Stimulated activated naive B cell treated with anti-CD40 and anti-IgM and Interleukin-4, amounts not matched to agents 10 μg/mL and 1 μg/mL and 100 μg/mL, for 72 hours (primary cell): ENCODE measurements at places on chromosomes 16 and 17.

GRCh38 chr16:119835-120491, 18.5 kb downstream of the NPRL3 start:
- peaks cover 18% of the 10 kb centered on the region for H3K36me3 ChIP-seq
- DNase-seq, result no peak
- H3K27ac ChIP-seq, result no peak overlapping the region
- peaks cover 5% of the 10 kb centered on the region for H3K4me1 ChIP-seq
- no peaks in the 10 kb centered on the region for H3K27me3 ChIP-seq
- no peak overlapping the region for H3K4me3 ChIP-seq

DNA sequence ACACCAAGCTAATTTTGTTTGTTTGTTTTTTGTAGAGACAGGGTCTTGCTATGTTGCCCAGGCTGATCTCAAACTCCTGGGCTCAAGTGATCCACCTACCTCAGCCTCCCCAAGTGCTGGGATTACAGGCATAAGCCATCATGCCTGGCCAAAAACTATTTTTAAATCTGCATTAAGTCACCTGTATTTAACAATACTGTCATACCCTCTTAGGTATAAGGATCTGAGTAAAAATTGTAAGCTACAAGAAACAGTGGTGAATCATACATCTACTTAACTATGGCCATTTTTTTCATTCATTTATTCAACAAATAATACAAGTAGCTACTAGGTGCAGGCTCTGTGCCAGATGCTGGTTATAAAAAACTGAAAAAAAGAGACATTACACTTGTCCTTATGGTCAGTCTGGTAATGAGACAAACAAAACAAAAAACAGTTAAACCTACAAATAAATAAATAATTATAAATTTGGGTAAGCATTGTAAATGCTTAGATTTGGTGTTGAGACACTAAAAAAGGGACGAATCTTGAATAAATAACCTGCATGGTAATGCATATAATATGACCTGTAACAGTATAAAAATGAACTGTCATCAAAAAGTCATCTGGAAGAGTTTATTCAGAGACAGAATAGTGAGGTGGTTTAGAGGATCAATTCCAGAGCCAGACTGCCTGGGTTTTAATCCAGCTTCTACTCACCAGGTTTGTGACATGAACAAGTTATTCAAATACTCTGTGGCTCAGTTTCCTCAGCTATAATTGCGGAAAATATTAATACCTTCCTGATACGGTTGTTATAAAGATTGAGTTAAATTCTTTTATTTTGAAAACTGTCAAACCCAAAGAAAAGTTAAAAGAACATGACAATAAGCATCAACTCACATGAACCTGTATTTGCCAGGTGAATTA, 26.8 kb downstream of the BRIP1 start:
- no peak overlapping the region for H3K4me3 ChIP-seq
- peaks cover 3% of the 10 kb centered on the region for H3K36me3 ChIP-seq
- H3K27ac ChIP-seq, result no peak overlapping the region
- DNase-seq, result no peak
- no peaks in the 10 kb centered on the region for H3K27me3 ChIP-seq
- no peaks in the 10 kb centered on the region for H3K4me1 ChIP-seq

- H3K4me1 ChIP-seq, result peaks cover 20% of the 10 kb centered on the region
- peaks cover 79% of the 10 kb centered on the region for H3K27me3 ChIP-seq
- peaks cover 3% of the 10 kb centered on the region for H3K36me3 ChIP-seq
Observed at GRCh38 chr17:61451538-61452300, 503 bp upstream of the TBX4 start.

GRCh38 chr16:4763791-4764190, 3.2 kb downstream of the ZNF500 start:
- DNase-seq, result no peak
- no peak overlapping the region for H3K4me3 ChIP-seq
- H3K27me3 ChIP-seq, result no peaks in the 10 kb centered on the region

DNA sequence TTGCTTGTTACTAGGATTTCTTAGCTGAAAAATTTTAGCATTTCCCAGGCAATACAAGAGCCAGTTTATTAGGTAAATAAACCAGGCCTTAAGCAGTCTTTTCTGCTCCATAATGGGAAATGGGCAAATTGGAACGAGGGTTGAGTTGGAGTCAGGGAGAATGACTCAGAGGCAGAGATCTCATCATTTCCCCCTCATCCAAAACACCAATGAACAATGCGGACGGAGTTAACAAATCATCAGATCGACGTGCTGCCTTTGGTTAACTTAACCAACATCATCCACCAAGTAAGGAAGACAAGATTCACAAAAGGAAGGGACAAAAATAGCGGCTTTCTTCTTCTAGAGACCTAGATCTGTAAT, 243.5 kb downstream of the STX8 start:
- no peak for DNase-seq
- H3K4me3 ChIP-seq, result no peak overlapping the region
- peaks cover 17% of the 10 kb centered on the region for H3K4me1 ChIP-seq
- H3K27me3 ChIP-seq, result no peaks in the 10 kb centered on the region

- no peak overlapping the region for H3K4me3 ChIP-seq
- peaks cover 7% of the 10 kb centered on the region for H3K4me1 ChIP-seq
- DNase-seq, result no peak
- no peaks in the 10 kb centered on the region for H3K36me3 ChIP-seq
- peaks cover 56% of the 10 kb centered on the region for H3K27me3 ChIP-seq
- no peak overlapping the region for H3K27ac ChIP-seq
Observed at GRCh38 chr17:72614871-72615626, 477.4 kb downstream of the SLC39A11 start.

DNA sequence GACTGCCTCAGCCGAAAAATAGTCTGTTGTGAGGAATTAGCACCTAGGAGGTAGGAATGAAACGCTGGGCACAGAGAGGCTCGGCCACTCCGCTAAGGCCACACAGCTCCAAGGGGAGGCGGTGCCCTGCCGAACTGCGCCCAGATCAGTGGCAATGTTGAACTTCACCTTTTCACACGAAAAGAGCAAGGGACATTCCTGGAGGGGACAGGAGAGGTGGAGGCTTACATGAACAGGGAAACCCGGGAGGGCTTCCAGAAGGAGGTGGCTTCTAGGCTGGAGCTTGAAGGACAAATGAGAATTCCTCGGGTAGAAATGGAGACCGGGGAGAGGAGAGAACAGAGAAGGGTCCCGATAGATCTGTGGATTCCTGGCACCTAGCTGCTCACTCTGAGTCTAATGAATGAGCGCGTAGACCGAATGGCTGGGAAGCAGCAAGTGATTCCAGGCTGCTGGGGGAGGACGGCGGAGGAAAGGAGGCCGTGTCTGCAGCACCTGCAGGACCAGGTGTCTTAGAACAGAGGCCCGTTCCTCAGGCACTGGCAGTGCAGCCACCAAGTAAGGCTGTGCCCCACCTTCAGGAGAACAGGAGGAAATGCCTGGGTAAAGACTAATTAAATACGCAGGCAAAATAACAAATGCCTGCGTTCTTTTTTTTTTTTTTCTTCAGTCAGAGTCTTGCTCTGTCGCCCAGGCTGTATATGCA, 722 bp upstream of the SLC38A10 start:
- H3K4me3 ChIP-seq, result peak overlapping the region; percentile 99
- DNase-seq, result peak; percentile 41
- peak overlapping the region; percentile 99 for H3K27ac ChIP-seq
- H3K4me1 ChIP-seq, result peaks cover 45% of the 10 kb centered on the region
- no peaks in the 10 kb centered on the region for H3K27me3 ChIP-seq

DNA sequence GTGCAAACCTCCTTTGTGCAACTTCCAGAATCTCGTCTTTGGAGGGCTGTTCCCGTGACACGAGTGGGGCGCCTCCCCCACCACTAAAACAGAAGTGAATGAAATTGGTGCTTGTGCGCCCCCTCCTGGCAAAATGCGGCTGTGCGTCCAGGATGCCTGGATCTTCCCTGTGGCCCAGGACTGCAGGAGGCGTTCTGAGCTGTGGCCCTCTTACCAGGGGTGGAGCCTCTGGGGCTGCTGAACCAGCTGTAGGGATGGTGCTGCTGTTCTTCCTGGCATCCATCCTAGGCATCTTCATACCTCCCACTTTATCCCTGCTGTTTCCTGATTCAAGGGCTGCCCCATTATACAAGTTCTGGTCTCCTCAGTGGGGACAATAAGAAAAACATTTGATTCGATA, 18.5 kb upstream of the NAGLU start:
- no peak overlapping the region for H3K4me3 ChIP-seq
- DNase-seq, result peak; percentile 62
- H3K36me3 ChIP-seq, result peaks cover 73% of the 10 kb centered on the region
- H3K27me3 ChIP-seq, result no peaks in the 10 kb centered on the region
- H3K4me1 ChIP-seq, result peaks cover 16% of the 10 kb centered on the region
- no peak overlapping the region for H3K27ac ChIP-seq

- peak overlapping the region; percentile 60 for H3K27ac ChIP-seq
- peak; percentile 55 for DNase-seq
- no peaks in the 10 kb centered on the region for H3K27me3 ChIP-seq
- H3K36me3 ChIP-seq, result peaks cover 8% of the 10 kb centered on the region
Observed at GRCh38 chr16:78762222-78762621, 662.8 kb downstream of the WWOX start.

DNA sequence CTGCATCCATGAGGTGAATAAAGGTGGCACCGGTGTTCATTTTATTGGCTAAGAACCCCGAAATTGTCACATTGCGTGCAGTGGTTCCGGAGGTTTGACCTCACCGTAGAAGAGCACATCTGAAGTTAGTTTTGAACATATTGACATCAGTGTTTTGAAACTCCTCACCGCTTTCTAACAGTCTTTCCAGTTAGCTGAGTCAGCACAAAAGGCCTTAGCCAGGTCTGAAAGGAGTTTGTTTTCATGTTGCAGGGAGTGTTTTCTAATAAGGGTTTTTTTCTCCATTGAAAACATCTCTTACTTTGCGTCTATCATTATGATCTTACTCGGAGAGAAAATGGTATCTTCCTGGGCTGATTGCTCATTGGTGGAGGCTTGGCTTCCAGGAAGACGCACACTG, 174.5 kb upstream of the HSBP1 start:
- H3K36me3 ChIP-seq, result no peaks in the 10 kb centered on the region
- DNase-seq, result no peak
- H3K27me3 ChIP-seq, result peaks cover 8% of the 10 kb centered on the region
- H3K4me1 ChIP-seq, result no peaks in the 10 kb centered on the region
- H3K27ac ChIP-seq, result no peak overlapping the region

DNA sequence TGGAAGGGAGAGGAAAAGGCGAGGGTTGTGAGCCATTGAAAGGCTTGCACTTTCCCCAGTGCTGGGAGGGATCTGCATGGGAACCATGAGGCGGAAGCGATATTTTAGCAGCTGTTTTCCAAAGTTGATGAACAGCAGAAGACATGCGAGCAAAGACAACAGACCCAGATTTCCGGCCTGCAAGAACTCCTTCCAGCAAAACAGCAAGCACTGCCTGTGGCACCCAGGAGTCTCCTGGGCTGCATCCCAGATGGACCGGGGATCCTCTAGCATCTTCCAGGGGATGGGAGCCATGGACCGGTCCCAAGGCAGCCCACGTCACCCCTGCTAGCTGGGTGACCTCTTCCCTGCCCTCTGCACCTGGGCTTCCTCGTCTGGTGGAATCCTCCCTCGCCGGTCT, 162.8 kb downstream of the IRF8 start:
- H3K27ac ChIP-seq, result no peak overlapping the region
- H3K27me3 ChIP-seq, result peaks cover 42% of the 10 kb centered on the region

- peaks cover 18% of the 10 kb centered on the region for H3K36me3 ChIP-seq
- peak overlapping the region; percentile 67 for H3K4me3 ChIP-seq
- H3K4me1 ChIP-seq, result peaks cover 70% of the 10 kb centered on the region
- H3K27me3 ChIP-seq, result no peaks in the 10 kb centered on the region
- H3K27ac ChIP-seq, result peak overlapping the region; percentile 88
Observed at GRCh38 chr16:57530522-57531252, 5.7 kb downstream of the CCDC102A start.

DNA sequence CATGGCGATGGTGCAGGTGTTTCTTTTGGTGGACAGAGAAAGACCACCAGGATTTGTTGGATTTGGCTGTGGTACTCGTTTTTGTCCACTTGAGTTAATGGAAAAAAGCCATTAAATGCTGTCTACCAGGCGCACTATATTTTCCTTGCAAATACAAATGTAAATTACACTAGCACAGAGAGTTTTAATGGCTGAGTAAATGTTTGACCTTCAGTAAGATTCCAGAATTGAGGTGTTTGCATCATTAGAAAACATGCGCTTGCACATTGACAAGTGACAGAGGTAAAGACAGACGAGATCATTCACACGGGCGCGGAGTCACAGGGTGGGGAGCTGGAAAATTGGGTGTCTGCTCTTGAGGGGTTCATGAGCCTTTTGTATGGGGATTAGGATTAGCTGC, 53.5 kb upstream of the AKTIP start:
- DNase-seq, result no peak
- no peak overlapping the region for H3K27ac ChIP-seq
- H3K27me3 ChIP-seq, result peaks cover 4% of the 10 kb centered on the region
- no peaks in the 10 kb centered on the region for H3K4me1 ChIP-seq
- no peak overlapping the region for H3K4me3 ChIP-seq

GRCh38 chr17:64231567-64232141, 31.4 kb downstream of the TEX2 start:
- DNase-seq, result no peak
- no peak overlapping the region for H3K27ac ChIP-seq
- peaks cover 20% of the 10 kb centered on the region for H3K4me1 ChIP-seq
- no peaks in the 10 kb centered on the region for H3K27me3 ChIP-seq
- peaks cover 12% of the 10 kb centered on the region for H3K36me3 ChIP-seq

DNA sequence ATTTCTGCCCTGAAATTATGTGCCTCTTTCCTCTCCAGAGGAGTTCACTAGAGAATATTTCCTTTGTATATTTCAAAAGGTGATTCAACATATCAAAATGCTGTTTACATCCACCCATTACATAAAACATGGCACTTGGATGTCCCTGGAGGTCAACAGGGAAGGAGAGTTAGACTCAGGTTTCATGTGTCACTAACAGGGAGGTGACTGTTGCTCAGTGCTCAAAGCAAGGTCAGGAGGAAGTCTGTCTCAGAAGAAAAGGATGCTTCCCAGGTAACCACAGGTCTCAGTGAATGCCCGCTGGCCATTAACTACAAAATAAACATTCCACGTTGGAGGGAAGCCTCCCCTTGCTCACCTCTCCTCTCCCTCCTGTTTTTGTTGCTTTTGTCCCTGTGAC, 198.6 kb downstream of the AXIN2 start:
- H3K27ac ChIP-seq, result no peak overlapping the region
- DNase-seq, result no peak
- H3K27me3 ChIP-seq, result peaks cover 15% of the 10 kb centered on the region
- no peaks in the 10 kb centered on the region for H3K36me3 ChIP-seq

DNA sequence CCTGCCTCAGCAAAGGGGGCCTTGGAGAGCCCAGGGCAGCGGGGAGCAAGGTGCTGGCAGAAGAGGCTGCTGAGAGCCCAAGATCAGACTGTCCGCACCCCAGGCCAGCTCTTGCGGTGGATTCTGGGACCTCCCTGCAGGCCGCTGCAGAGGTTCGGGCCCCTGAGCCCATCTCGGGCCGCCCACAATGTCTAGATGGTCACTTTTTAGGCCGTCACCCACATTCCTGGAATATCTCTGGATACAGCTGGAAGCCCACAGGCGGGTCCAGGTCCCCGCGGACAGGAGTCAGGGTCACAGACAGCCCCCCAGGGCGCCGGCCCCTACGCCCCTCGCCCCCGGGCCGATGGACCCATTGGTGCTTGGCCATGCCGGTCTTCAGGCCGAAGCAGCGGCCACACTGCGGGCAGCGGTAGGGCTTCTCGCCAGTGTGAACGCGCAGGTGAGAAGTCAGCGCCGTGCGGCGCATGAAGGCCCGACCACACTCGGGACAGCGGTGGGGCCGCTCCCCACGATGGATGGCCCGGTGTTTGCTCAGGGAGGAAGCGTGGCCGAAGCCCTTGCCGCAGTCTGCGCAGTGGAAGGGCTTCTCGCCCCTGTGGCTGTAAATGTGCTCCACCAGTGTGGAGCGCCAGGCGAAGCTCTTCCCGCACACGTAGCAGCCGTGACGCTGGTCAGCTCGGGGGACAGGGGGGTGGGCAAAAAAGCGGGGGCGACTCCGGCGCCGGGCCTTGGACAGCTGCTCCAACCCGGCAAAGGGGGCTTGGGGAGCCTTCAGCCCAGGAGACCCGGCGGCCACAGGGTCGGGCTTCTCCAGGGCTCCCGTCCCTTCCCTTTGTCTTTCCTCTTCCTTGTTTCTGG, 2.1 kb downstream of the ZNF747 start:
- H3K27me3 ChIP-seq, result no peaks in the 10 kb centered on the region
- peaks cover 27% of the 10 kb centered on the region for H3K36me3 ChIP-seq
- DNase-seq, result no peak
- peak overlapping the region; percentile 80 for H3K4me3 ChIP-seq
- peak overlapping the region; percentile 84 for H3K27ac ChIP-seq
